Bronchial epithelial cell (primary cell): ENCODE measurements at places on chromosomes 2 and 18. TPM values are rescaled to one million over a fixed set of nuclear protein-coding genes. Genes with fewer than 3 reads are reported as not detected.
A peak's percentile ranks its signal among the peaks of the same experiment; 100 is the strongest.

DNA sequence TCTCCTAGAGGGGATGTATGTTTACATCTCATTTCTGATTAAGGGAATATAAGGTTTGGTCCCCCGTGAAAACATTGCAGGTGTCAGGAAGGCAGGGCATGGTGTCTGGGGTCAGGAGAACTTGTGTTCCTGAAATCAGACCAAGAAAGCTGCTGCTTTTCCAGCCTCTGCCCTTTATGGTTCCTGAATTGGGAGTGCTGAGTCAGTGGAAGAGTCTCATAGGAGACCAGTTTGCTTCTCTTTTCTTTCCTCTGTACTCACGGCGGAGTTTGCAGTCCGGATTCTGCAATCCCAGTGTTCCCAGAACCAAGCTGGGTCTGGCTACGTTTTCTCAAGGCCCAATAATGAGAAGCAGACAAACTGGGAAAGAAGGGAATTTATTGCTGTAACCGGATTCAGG lies 5.1 kb upstream of the MARCO start:
- DNase-seq, result no peak

DNA sequence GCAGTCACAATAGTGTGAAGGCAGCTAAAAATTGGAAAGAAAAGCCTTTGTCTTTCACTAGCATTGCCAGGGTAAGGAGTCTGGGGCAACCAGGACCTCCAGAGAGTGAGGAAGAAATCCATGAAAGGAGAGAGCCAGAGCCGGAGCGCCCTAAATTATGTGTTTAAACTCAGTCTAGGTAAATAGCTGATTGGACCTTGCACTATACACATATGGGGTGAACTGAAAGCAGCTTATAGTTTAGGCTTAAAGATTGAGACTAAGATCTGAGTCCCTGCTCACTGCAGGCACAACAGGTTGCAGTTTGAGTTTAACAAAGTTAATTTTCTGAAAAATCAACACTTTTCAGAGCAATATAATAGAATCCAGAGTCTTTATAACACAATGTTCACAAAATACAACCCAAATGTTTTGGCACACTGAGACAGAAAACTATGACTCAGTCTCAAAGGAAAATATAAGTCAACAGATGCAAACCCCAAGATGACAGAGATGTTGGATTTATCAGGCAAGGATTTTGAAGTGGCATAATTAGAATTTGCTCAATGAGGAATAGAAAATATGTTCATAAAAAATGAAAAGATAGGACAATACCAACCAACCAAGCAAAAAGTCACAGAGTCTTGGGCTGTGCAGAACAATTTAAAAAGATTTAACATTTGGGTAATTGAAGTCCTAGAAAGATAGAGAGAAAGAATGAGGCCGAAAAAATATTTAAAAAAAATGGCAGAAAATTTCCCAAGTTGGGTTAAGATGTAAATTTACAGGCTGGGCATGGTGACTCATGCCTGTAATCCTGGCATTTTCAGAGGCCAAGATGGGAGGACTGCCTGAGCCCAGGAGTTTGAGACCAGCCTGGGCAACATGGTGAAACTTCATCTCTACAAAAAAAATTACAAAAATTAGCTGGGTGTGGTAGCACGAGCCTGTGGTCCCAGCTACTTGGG lies 39.6 kb downstream of the DOK1 start:
- peak; percentile 13 for DNase-seq

GRCh38 chr2:15177103-15177502 lies 384.0 kb downstream of the NBAS start:
- DNase-seq, result peak; percentile 16

DNA sequence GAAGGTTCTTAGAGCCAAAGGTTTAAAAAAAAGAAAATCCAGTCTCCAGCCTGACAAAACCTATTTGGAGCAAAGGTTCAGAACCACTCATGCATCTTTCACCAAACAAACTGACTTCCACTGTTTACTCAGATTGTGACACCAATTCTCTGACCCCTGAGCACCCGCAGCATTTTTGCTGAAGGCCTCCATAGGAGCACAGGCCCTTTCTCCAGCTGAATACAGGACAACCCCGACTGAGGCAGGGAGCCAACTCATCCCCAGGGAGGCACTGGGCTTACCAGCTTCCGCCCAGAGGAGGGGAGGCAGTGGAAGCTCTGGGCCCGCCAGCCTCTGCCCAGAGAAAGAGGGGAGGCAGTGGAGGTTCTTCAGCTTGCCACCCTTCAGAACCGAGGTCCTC lies 51.0 kb upstream of the CNGA3 start:
- DNase-seq, result no peak

FIGN gene
- 0.79 and 1.4 TPM in 2 replicates for total RNA-seq

POTEI gene
- not detected in 2 replicates for total RNA-seq

DNA sequence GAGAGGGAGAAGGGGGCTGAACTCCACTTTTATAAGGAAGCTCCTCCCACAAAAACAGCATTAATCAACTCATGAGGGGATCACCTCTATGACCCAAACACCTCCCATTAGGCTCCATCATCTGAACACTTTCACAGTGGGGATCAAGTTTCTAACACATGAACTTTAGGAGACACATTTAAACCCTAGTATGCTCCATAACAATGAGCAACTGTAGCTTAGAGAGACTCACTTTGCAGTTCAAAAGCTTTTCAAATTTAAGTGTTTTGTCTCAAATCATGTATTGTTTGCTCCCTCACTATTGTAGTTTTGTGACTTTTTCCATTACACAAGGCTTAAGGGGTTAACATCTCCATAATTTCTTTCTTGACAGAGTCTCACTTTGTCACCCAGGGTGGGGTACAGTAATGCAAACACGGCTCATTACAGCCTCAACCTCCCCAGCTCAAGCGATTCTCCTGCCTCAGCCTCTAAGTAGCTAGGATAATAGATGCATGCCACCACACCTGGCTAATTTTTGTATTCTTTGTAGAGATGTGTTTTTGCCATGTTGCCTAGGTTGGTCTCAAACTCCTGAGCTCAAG lies 352.7 kb upstream of the CDH20 start:
- DNase-seq, result no peak

SKA1 gene
- total RNA-seq, result 0.26 and 0.51 TPM in 2 replicates

ITGB1BP1 gene
- total RNA-seq, result 18.7 and 37.6 TPM in 2 replicates

DNA sequence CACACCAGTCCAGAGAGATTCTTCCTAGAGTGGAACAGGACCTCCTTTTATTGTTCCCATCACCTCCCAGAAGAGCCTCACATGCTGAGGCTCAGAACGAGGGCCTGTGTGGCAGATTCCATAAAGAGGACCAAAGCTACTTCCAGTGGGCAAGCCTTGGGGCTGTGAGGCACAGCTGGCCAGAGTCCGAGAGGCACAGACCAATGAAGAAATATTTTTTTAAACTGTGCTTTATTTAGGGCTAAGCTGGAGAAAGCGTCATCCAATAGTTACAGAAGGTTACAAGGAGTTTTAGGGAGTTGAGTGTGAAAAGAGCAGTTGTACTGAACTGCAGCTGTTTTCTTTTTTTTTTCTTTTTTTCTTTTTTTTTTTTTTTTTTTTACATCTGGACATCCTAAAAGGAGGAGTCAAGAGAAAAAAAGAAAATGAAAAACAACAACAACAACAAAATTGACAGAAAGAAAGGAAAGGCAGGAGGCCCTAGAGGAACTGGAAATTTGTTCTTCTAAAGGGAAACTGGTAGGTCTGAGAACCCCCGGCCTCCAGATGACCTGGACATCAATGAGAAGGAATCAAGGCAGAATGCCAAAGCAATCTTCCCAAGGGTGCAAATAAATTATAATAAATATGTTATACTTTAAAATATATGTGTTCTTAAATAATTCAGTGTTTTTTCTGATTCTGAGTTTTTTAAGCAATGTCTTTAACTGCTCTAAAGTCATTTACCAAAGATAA lies 322.6 kb downstream of the CELF4 start:
- DNase-seq, result no peak

DNA sequence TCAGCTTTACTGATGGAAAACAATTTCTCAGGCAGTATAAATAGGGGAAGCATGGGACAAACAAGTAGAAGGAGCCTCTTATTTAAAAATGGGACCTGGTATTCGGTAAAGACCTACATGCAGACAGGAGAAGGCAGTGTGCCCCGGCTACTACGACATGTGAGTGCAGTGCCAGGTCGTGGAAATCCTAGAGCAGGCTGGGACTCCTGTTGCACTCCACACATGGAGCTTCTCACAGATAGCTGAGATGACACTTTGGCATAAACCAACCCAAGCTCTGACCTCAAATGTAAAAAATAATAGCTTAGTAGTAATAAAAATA lies 885 bp upstream of the DSEL start:
- no peak for DNase-seq

DNA sequence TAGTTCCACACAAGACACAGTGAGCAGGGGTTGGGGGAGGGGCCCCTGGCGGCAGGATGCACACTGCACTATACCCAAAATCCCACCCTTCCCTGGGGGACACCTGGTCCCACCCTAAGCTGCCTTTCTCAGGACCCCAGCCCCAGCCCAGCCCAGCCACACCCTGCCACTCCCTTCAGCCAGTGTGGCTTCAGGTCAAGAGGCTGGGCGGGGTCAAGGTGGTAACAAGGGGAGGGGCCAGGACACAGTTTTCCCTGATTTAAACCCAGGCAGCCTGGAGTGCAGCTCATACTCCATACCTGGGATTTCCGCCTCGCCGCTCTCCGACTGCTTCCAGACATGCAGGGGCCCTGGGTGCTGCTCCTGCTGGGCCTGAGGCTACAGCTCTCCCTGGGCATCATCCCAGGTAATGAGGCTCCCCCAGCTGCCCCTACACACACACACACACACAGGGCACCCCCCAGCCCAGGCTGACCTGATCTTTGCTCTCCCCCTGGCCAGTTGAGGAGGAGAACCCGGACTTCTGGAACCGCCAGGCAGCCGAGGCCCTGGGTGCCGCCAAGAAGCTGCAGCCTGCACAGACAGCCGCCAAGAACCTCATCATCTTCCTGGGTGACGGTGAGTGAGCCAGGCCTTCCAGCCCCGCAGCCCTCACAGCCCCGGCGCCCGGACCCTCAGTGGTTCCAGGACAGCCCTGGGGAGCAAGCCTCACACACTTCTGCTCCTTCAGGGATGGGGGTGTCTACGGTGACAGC lies at the start of gene ALPG:
TSS of gene ALPG (plus strand) at position 289 of the 755 bp plus-strand sequence. CDS start at position 340, 51 bp downstream.
- DNase-seq, result no peak
